ENCODE measurements at places on chromosomes 5 and 9. TPM values are rescaled to one million over a fixed set of nuclear protein-coding genes. Genes with fewer than 3 reads are reported as not detected.

The NRG2 gene
- total RNA-seq, result not detected

The HRCT1 gene
- 0.08 TPM for total RNA-seq

GRCh38 chr5:35198075-35198474 lies 32.2 kb downstream of the PRLR start:
- H3K27ac ChIP-seq, result no peak overlapping the region
- H3K4me1 ChIP-seq, result peaks cover 16% of the 10 kb centered on the region
- no peak for DNase-seq
- H3K4me3 ChIP-seq, result no peak overlapping the region
- H3K27me3 ChIP-seq, result no peaks in the 10 kb centered on the region
- no peaks in the 10 kb centered on the region for H3K36me3 ChIP-seq

The ZDHHC21 gene
- 3.4 TPM for total RNA-seq

GRCh38 chr5:132093271-132093670 lies 19.7 kb downstream of the CSF2 start:
- H3K36me3 ChIP-seq, result no peaks in the 10 kb centered on the region
- DNase-seq, result no peak
- H3K27ac ChIP-seq, result no peak overlapping the region
- H3K27me3 ChIP-seq, result no peaks in the 10 kb centered on the region

The PARP8 gene
- total RNA-seq, result 8.1 TPM

The FAM151B gene
- total RNA-seq, result 3.0 TPM

- H3K36me3 ChIP-seq, result no peaks in the 10 kb centered on the region
- peaks cover 6% of the 10 kb centered on the region for H3K4me1 ChIP-seq
- no peak overlapping the region for H3K27ac ChIP-seq
- DNase-seq, result no peak
- no peak overlapping the region for H3K4me3 ChIP-seq
- no peaks in the 10 kb centered on the region for H3K27me3 ChIP-seq
These were observed 188.9 kb downstream of the HSD17B3 start for GRCh38 chr9:96113032-96113431.

DNA sequence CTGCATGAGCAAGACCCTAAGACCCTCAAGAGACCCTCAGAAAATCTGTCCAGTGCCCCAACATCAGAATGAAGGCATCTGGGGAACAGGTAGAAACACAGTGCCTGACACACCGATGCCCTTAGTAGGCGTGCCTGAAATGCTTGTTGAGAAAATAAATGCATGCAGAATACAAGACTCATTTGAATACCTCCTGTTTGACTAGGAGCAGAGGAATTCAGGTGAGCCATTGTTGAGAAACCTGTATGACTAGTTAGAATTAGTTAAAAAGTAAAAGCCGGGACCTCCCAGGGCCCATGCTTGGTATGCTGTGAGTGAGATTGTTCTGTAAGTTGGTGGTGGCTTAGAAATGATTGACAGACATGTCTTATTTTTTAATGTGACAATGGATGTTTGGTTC lies 55.0 kb downstream of the WWC1 start:
- no peak overlapping the region for H3K4me3 ChIP-seq
- no peaks in the 10 kb centered on the region for H3K36me3 ChIP-seq
- H3K27me3 ChIP-seq, result no peaks in the 10 kb centered on the region
- DNase-seq, result no peak
- H3K27ac ChIP-seq, result no peak overlapping the region

DNA sequence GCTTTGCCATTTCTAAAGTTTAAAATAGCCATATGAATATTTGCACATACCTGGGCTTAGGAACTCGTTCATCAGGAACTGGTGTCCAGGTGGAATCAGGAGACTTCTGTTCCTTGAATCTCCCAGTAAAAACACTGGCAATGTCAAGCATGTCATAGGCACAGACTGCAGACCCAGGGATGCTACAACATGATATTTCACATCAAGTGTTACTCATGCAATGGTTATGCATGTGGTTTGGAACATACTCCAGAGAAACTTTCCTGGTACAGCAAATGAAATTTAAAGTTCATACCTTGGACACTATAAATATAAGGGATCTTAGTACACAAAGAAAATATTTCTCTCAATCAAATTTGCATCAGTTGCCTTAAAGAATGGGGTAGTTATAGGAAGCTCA lies 92.2 kb downstream of the SEMA6A start:
- no peaks in the 10 kb centered on the region for H3K36me3 ChIP-seq
- H3K27me3 ChIP-seq, result no peaks in the 10 kb centered on the region
- no peaks in the 10 kb centered on the region for H3K4me1 ChIP-seq
- H3K27ac ChIP-seq, result no peak overlapping the region
- DNase-seq, result no peak

DNA sequence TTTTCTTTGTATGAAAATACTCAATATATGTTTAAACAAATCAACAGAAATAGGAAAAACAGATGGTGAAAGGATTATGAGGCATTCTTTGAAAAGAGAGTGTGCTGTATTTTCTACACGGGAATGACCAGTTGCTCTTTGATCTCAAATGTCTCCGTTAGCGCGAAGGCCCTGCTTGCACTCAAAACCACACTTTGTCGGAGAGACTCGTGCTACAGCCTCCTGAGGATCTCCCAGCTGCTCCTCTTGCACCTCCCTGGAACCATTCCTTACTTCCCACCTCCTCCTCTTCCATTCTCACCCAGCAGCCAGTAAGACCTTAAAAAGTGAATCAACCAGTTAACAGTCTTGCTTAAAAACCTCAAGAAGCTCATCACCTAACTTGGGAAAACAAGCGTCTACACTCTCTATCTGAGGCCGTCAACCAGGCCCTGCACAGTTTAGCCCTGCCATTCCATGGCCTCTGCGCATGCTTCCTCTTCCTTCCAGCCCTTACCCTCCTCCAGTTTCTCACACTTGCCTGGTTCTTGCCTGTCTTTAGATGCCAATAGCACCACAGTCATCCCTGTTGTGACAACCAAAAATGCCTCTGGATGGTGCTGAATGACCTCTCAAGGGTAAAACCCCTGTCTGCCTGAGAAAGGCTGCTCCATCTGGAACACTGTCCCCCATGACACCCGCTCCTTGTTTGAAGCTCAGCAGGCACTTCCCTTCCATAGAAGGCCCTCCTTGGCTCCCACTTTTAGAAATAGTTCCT lies 594.7 kb upstream of the WWC1 start:
- no peak overlapping the region for H3K27ac ChIP-seq
- no peaks in the 10 kb centered on the region for H3K36me3 ChIP-seq
- DNase-seq, result no peak
- no peaks in the 10 kb centered on the region for H3K27me3 ChIP-seq
- H3K4me1 ChIP-seq, result no peaks in the 10 kb centered on the region

DNA sequence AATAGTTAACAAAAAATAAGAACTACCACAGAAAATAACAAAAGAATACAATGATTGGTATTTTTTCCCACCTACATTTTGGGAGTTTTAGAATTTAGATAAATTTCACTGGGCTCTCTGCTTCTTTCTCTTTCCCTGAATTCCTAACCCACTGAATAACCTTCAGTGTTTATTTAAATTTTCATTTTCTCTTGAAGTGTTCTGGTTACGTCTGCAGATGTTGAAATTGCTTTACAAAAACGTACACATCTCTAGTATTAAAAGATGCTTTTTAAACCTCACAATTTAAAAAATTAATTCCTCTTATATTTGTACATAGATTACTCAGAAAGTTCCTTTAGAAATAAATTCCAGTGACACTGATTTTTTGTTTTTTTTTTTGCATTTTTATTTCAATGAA lies 158.7 kb upstream of the TUT7 start:
- no peak for DNase-seq
- no peaks in the 10 kb centered on the region for H3K27me3 ChIP-seq
- no peaks in the 10 kb centered on the region for H3K36me3 ChIP-seq

DNA sequence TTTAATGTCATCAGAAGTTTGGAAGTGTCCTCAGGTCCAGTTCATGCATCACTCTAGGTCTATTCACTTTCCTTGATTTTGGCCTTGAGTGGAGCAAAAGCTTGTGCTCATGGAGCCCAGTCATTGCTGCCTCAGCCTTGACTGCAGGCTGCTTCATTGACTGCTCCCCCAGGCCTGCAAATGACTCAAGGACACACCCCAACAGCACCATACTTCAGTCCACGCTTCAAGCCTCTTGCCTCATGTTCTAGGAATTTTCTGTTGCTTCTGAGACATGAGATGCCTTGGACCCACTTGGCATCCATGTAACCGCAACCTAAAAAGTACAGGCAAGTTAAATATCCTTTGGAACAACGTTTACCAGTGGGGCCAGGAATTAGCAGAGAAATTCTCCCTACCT lies 193.7 kb downstream of the PIK3R1 start:
- no peak overlapping the region for H3K27ac ChIP-seq
- DNase-seq, result no peak
- H3K36me3 ChIP-seq, result no peaks in the 10 kb centered on the region
- no peak overlapping the region for H3K4me3 ChIP-seq

GRCh38 chr5:6989230-6989629 lies 276.0 kb downstream of the TENT4A start:
- H3K4me3 ChIP-seq, result no peak overlapping the region
- no peaks in the 10 kb centered on the region for H3K27me3 ChIP-seq
- H3K27ac ChIP-seq, result no peak overlapping the region

DNA sequence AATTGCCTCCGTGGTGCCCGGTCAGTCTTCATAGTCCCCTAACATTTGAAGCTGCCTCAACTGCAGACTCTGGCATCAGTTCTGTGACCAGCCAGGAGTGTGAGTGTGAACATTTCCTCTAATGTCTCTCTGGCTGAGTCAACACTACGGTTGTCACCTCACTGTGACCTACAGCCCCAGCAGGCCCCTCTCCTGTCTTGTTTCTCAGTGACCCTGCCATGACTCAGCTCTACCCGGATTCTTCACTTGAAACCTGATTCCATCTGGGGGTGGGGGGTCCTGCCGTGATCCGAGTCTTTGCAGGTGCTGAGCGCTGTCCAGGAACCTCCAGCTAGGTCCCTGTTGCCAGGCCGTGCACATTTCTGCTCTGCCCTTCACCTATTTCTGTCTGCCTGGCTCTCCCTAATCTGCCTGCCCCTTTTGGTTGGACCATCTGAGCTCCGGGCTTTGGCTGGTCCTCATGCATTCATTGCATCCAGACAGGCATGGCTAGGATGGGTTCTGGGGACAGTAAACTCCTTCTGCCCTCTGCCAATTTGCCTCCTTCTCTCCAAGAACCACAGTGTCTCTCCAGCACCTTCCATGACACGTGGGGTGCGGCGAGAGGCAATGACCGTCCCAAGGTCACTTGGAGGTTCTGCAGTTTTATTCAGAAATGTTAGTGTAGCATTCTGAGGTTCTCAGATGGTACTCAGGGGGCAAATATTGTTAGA lies 24.2 kb downstream of the STC2 start:
- no peaks in the 10 kb centered on the region for H3K36me3 ChIP-seq
- H3K27me3 ChIP-seq, result no peaks in the 10 kb centered on the region
- H3K4me1 ChIP-seq, result no peaks in the 10 kb centered on the region
- no peak for DNase-seq

DNA sequence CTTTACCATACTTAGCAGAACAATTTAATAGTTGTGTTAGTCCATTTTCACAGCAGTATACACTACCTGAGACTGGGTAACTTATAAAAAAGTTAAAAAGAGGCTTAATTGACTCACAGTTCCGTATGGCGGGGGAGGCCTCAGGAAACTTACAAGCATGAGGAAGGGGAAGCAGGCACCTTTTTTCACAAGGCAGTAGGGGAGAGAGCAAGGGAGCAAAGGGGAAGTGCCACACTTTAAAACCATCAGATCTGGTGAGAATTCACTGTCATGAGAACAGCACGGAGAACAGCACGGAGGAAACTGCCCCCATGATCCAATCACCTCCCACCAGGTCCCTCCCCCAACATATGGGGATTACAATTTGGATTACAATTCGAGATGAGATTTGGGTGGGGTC lies 269.9 kb downstream of the MTRR start:
- no peak overlapping the region for H3K4me3 ChIP-seq
- H3K4me1 ChIP-seq, result no peaks in the 10 kb centered on the region
- H3K36me3 ChIP-seq, result no peaks in the 10 kb centered on the region
- H3K27me3 ChIP-seq, result no peaks in the 10 kb centered on the region
- no peak overlapping the region for H3K27ac ChIP-seq

GRCh38 chr9:899440-900184 lies 58.1 kb downstream of the DMRT1 start:
- H3K4me3 ChIP-seq, result no peak overlapping the region
- no peaks in the 10 kb centered on the region for H3K27me3 ChIP-seq

DNA sequence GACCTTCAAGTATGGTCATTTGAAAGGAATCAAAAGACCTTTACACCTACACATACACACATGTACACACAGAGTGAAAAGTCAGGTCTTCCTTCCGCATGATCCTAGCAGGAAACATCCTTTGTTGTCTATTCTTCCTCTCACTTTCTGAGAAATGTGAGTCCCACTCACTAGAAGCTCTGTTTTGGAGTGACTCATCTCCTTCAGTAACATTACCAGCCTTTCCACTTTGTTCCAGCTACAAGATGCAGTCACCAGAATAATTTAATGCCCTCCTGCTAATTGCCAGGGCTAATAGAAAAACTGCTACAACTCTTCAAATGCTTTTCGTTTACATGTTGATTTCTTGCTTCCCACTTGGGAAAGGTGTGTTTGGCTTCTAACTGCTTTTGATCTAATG lies 417.3 kb downstream of the RASEF start:
- H3K27me3 ChIP-seq, result no peaks in the 10 kb centered on the region
- no peak for DNase-seq
- H3K36me3 ChIP-seq, result no peaks in the 10 kb centered on the region
- H3K27ac ChIP-seq, result no peak overlapping the region

DNA sequence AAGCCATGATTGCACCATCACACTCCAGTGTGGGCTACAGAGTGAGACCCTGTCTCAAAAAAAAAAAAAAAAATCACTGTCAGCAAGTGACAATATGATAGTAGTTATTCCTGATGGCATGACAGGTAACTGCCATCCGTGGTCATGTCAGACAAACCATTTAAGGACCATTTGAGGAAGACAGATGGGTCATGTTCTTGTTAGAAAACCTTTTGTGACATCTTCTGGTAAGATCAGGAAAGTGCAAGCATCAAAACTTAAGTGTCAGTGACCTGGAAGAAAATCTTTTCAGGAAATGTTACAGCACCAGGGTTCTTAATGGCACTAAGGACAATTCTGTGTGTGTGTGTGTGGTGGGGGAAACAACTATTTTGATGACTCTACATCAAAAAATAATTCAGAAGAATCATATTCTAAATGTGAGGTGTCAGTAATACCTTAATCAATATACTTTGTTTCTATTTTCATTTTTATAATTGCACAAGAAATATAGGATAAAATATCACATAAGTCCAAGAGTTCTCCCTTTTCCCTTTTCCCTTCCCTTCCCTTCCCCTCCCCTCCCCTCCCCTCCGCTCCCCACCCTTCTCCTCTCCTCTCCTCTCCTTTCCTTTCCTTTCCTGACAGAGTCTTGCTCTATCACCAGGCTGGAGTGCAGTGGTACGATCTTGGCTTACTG lies 17.8 kb downstream of the SLC38A9 start:
- no peaks in the 10 kb centered on the region for H3K27me3 ChIP-seq
- DNase-seq, result no peak
- H3K27ac ChIP-seq, result no peak overlapping the region

GRCh38 chr9:36086442-36086841 lies 49.7 kb downstream of the RECK start:
- no peak overlapping the region for H3K27ac ChIP-seq
- H3K4me3 ChIP-seq, result no peak overlapping the region
- H3K27me3 ChIP-seq, result no peaks in the 10 kb centered on the region
- H3K36me3 ChIP-seq, result no peaks in the 10 kb centered on the region

The N4BP3 gene
- 0.08 TPM for total RNA-seq

The NXNL2 gene
- total RNA-seq, result 0.09 TPM
